CD4-positive, alpha-beta T cell (primary cell): ENCODE measurements at places on chromosomes 11 and 22.

GRCh38 chr11:132119573-132119972 lies 749.2 kb downstream of the NTM start:
- no peak for DNase-seq

- DNase-seq = no peak
These were observed 24.9 kb downstream of the PTDSS2 start for GRCh38 chr11:474914-475506.

DNA sequence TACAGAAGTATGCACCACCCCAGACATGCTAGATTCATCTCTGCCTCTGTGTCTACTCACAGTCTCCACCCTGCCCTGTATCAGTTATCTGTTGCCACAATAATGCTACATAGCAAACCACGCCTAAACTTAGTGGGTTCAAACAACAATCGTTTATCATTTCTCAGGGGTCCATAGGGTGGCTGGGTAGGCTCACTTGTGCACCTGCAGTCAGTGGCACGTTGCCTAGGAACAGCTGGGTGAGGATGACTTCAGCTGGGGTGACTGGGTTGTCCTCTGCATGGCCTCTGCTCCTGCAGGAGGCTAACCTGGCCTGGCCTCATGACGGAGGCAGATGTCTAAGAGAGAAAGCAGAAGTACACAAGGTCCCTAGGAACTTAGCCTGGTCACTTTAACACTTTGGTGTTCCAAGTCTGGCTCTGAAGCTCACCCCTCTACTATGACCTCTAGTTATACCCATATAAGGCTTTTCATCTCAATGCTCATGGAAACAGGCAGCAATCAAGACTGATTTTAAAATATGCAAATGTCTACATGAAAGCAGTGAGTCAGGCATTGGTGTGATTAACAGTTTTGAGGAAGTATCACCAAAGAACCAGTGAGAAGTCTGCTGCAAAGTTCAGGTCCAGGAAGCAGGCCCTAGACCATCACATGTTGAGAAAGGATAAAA lies 10.7 kb downstream of the OLFML1 start:
- no peak for DNase-seq

DNA sequence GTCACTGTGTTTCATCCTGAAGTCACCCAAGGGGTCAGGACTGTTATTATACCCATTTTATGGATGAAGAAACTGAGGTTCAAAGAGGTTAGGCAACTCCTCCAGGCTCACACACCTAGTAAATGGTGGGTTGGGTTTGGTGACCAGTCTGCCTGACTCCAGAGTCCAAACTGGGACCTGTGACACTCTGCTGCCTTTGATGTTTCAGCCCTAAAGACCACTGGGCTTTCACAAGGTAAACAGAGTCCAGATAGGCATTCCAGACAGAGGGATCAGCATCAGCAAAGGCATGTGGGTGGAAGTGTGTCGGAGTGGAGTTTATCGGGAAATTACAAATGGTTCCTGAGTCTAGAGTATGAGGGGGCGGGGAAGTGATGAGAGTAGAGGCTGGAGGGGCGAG lies 38.5 kb downstream of the MICAL2 start:
- no peak for DNase-seq

GRCh38 chr11:120055646-120056045 lies 82.3 kb downstream of the TRIM29 start:
- no peak for DNase-seq

DNA sequence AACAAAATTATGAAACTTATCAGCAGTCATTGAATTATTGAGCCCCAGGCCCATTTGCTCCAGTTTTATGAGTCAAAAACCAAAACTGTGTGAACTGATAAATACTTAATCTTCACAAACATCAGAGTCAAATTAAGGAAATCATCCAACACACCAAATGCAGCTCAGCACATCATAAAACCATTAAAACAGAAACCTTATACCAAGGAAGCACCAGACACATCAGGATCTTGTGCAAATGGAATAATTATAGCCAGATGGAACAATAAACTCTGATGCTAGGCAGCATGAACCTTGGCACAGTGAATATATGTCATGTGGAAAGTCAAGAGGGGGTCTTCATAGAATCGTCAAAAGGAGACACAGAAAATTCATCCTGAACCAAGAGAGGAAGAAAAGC lies 410.7 kb upstream of the API5 start:
- DNase-seq = no peak

DNA sequence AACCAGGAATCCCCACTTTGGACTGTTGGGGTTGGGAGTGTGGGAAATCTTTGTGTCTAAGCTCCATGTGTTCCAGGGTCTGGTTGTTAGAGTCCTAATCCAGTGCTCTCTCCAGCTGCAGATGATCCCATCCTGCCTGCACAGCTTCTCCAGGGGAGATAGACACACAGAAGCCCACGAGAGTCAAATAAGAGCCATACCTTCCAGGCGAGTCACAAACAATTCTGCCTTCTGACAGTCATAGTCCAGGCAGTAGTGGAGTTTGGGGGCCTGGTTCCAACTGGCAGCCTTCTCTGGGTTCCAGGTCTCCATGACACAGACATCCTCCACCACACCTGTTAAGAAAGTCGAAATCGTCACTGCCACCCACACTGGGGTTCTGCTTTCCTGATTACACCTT lies 32.1 kb downstream of the SYT13 start:
- DNase-seq = no peak

GRCh38 chr11:74493791-74494630 lies 487 bp upstream of the LIPT2 start:
- no peak for DNase-seq

- no peak for DNase-seq
These were observed 214.5 kb downstream of the FAT3 start for GRCh38 chr11:92439133-92439532.

- no peak for DNase-seq
These were observed 437.3 kb upstream of the CADM1 start for GRCh38 chr11:115941481-115941993.

GRCh38 chr11:107592231-107592590 lies 1.3 kb downstream of the ELMOD1 start:
- DNase-seq = no peak

DNA sequence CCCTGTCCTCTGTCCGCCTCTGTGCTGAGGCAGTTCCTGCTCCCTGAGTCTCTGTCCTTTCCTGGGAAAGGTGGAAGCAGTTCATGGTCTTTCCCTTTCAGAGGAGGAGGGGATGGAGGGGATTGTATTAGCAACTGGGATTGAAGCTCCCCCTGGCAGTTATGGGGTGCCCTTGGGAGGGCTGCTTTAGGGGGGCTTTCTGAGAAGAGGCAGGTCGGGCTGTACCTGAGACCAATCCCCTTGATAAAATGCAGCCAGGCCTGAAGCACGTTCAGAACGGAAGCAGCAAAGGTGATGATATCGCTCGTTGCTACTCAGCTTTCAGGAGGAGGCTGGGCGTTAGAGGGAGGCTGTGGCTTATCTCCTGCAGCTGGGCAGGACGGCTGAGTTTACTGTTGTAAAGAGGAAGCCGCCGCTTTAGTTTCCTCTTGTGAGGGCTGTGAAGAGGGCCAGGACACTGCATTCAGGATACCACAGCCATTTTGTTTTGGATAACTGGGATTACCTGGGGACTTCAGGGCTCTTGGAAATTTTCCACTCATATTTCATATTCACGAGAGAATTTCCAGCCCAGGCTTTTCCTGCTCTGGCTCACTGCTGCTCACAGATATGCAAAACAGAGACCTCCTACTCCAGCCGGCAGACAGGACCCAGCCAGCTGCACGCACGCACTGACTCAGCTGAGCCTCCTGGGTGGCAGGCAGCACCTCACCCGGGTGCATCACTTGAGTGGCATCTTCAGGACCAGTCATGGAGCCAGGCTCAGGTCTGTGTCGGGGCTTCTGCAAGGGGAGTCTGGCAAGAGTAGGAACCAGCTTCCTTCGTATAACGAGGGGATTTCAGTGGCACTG lies 798 bp downstream of the AMPD3 start:
- peak; percentile 75 for DNase-seq

- no peak for DNase-seq
These were observed 20.6 kb downstream of the KCNQ1 start for GRCh38 chr11:2465202-2466068.

GRCh38 chr22:42324990-42325710 lies 54.7 kb upstream of the TCF20 start:
- no peak for DNase-seq

DNA sequence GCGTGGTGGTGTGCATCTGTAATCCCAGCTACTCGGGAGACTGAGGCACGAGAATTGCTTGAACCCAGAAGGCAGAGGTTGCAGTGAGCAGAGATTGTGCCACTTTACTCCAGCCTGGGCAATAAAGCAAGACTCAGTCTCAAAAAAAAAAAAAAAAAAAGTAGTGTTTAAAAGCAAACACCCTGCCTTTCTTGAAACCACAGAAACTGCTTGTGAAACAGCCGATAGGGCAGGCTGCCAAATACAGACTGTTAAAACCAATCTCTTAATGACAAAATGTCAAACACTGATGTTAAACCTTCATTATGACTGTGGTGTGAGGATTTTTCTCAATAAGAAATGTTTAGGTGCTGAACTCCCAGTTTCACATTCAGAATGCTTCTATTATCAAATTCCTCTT lies 27.3 kb downstream of the MARK2 start:
- DNase-seq = peak; percentile 69

DNA sequence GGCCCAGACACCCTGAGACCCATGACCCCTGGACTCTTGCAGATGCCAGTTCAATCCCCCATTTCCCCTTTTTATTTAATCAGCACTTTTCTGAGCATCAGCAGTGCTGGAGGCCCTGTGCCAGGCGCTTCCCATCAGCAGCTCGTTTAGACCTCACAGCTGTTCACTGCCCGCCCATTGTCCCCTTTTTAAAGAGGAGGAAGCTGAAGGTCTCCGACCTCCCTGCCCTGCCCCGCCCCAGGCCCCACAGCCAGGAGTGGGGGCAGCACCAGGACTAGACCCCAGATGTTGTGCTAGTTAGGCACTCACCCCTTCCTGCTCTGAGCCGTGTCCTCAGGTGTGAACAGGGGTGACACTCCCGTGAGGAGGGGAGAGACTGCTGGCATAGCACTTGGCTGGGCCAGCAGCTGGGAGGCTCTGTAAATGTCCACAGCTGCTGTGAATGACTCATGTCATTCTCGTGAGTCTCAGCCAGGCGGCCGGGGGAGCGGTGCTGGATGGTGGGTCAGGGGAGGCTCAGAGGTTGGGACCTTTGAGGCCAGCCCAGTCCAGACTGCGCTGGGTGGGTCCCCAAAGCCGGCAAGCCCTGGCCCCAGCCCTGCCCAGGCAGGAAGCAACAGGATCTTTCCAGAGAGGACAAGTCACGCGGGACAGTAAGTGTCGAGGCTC lies 19.9 kb downstream of the EMID1 start:
- no peak for DNase-seq

DNA sequence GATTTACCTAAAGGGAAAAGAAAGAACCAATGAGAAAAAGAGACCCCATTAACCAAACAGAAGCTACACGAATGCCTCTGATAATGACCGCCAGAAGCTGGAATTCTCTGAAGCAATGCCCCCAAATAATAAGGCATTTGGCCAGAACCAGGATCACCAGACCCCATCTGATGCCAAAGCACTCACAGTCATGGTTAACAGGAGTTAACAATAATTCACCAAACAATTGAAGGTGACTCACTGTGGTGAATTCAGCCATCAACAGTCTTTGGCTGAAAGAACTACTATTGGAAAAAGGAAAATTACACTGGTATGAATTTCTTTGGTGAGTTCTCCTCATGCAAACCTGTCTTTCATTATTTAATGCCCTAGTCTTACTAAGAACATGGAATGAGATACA lies 21.9 kb upstream of the NFRKB start:
- DNase-seq = no peak

GRCh38 chr11:115605871-115606497 lies 101.8 kb upstream of the CADM1 start:
- DNase-seq = no peak

DNA sequence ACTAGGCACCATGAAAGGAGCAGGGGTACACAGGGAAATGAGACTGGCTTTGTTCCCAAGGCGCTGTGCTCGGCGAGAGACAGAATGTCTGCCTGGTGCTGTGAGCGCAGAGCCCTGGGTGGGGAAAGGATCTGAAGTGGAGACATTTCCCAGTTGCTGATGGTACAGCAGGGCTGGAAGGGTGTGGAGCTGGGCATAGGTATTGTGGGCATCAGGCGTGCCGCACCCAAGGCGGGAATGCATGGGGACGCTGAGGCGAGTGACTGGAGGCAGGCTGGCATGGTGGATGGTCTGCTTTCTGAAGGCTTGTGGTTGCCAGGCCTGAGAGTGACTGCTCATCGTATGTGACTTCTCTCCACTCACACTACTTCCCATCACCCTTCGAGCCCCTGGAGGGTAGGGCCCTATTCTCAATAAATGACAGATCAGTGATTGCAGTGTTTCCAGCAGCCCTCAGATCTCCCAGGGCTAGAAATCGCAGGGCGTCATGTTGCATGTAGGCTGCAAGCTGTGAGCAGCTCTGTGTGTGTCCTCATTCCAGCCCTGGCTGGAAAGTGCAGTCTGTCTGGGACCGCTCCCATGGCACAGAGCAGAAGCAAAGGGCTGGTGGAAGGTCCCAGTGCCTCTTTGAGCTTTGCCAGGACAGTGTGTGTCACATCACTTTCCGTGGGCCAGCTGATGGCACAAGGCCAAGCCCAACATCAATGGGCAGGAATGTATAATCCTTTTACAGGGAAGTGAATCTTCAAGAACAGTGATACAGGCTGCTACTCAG lies 67.7 kb downstream of the TBC1D22A start:
- DNase-seq = no peak

- no peak for DNase-seq
These were observed 115.6 kb downstream of the SLC1A2 start for GRCh38 chr11:35303596-35304385.

GRCh38 chr22:42282252-42282942 lies 11.9 kb upstream of the TCF20 start:
- DNase-seq = no peak

DNA sequence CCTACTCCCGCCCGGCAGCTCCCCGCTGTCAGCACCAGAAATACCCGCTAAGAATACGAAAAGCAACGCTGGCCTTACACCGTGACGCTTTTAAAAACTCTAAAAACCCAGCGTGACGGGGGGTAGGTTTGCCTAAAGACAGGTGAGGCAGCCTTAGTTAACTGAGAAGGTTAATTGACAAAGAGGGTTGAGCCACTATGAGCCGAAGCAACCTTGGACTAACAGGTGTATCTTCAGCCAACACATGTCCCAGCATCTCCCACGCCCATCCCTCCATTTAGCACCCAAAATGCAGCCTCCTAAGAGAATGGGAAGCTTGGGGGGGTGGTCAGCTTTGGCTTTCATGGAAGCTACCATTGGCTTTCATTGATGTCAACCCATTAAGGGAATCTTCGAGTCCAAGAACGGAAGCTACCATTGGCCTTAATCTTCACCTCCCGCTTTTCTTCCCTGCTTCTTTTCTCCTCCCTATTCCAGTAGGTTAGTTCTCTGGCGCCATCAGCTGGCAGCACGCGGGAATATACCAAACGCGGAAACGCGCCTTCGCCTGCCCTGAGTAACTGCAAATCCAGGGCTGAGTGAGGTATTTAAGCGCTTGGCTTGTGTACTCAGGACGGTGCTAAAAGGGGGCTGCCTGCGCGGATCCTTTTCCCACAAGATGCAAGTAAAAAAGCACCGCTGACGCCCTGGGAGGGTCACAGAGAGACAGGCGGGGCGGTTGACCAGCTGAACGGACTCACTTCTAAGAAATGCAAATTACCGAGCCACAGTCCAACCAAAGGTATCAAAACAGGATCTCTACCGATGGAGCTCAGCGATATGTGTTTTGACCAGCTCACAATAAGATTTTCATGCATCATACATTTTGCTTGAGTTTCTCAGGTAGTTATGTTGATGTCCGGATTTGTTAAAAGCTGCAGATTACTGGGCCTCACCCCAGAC lies 38.5 kb upstream of the GLYATL1 start:
- no peak for DNase-seq

GRCh38 chr11:10797531-10797930 lies 11.2 kb downstream of the EIF4G2 start:
- no peak for DNase-seq
